Central memory CD4-positive, alpha-beta T cell (primary cell): ENCODE measurements at places on chromosomes 1 and 21.

DNA sequence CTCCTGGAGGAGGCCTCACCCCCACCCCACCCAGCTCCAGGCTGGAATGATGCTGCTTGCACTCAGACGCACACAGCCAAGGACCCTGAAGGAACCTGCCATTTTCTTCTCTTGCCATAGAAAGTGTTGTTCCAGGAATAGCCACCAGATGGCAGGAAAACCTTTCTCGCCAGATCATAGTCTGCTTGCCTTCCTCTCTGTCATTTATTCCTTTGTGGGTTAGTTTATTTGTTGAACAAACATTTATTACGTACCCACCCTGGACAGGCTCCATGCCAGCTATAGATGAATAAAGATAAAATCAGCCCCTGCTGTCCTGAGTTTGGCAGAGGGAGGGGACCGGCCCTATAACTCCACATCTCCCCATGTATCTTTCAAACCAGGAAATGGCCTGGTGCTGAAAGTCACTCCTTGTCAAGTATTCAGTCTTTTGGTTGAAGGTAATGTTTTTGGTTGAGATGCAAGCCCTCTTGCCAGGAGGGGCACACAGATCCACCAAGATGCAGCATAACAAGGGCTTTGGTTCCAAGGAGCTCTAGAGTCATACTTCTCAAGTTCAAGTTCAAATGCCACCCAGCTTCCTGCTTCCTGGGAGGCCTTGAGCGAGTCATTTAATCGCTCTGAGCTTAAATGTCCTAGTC, 7.0 kb upstream of the KCNC4 start:
- DNase-seq: peak; percentile 69

DNA sequence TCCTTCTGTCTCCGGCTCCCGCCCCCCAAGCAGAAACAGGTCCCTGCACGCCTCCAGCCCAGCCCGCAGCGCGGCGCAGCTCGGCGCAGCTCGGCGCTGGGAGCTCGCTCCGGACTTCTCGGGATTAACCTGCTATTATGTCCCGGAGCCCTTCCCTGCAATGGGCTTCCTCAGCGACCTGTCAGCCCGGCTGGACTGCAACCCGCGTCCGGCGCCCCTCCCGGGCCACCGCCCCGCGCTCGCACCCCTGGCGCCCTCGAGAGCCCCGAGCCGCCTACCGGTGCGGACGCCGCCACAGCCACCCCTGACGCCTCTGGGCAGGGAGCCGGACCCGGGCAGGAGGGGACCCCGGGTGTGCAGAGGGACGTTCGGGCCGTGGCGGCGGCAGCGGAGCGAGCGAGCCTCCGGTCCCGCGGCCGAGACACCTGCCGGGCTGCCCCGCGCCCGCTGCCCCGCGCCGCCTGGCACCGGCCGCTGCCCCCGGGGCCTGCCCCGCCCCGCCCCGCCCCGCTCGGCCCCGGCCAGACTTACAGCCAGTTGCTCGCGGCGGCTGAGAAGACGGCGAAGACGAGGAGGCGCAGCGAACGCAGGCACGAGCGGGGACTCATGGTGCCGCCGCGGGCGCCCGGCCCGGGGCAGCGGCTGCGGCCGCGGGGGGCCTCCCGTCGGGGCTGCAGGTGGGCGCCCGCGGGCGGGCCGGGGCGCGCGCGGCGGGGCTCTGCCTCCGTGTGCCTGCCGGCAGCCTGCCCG, 407 bp downstream of the WNT4 start:
- DNase-seq: no peak

DNA sequence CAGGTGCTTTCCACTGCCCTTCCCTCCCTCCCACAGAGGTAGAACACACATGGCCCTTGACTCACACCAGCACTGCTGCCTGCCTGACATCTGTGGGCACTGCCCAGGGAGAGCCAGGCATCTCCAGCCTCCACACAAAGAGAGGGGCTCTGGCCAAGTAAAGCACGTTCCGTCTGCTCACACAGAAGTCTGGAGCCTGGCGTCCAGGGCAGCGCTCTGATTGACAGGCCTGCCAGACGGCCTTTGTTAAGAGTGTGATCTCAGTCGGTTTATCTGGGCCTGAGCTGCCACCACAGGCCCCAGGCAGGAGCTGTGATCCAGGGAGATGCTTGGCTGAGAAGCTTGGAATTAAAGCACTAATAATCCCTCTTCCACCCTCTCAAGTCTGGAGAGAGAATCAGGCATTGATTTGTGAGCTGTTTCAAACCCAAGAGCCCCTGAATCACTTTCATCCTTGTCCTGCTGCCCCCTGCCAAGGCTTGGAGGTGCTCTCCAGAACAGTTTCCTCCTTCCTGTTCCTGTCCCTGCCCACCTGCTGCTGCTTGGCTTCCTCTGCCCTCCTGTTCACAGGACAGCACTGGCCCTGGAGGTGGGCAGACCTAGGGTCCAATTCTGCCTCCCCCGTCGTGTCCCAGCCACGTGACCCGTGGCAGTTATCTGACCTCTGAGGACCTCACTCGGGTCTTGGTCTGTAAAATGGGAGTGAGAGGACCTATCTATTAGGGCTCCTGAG, 3.7 kb downstream of the DMRTB1 start:
- DNase-seq: no peak

- DNase-seq: no peak
Measured at GRCh38 chr1:23701310-23701709, 9.7 kb downstream of the RPL11 start.

DNA sequence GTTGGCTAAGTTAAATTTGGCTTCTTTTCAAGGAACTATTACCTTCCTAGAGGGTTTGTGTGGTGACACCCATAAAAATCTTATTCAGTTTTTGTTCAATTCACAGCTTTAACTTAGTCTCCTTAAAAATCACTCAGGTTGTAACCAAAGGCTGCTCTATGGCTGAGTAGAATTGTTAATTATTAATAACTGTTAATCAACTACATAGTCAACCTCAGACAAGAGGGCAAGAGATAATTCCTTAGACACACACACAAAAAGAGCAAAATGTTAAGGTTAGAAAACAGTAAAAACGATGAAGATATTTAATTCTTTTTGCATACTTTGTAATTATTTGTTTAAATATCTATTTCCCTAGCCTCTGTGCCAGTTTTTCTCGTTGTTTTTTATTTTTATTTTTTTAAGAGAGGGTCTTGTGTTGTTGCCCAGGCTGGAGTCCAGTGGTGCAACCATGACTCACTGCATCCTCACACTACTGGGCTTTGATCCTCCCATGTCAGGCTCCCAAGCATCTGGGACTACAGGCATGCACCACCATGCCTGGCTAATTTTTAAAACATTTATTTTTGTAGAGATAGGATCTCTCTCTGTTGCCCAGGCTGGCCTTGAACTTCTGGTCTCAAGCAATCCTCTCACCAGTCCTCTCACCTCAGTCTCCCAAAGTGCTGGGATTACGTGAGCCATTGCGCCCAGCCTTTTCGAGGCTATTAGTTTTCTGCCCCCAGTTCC, 215.2 kb downstream of the DISC1 start:
- DNase-seq: no peak

DNA sequence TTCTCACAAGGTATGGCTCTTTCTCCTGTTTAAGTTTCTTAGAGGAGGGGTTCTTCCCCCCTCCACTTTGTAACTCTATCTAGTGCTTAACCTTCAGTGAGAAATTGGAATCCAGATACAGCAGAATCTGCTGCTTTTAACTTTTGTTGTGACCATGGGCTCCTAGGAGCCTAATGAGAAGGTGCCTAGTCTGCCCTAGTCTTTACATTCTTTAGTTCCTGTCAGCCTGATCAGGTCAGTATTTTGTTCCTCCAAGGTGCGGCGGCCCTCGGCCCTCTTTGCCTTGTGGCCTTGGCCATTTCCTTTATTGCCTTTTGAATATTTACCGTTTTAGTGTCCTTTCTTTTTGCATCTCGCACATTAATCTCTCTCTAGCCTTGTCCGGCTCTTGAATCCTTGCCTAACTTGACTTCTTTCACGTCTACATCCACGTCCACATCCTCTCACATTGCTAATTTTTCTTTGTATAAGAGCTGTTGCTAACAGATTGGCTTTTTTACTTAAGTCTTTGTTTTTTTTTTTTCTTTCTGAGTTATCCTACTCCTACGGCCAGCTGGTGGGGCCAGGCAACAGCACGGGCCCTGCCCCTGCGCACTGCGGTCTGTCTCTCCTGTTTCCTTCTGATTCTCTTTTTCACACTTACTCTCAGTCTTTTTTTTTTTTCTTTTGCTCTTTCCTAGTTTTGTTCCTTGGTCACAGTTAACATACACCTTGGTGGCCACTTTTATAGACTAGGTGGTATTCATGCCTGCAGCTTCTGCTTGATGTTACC, 49.0 kb downstream of the SFPQ start:
- DNase-seq: no peak
